ENCODE measurements at places on chromosomes 12 and 14.

GRCh38 chr12:91133871-91134270 lies 22.6 kb upstream of the LUM start:
- DNase-seq: no peak

DNA sequence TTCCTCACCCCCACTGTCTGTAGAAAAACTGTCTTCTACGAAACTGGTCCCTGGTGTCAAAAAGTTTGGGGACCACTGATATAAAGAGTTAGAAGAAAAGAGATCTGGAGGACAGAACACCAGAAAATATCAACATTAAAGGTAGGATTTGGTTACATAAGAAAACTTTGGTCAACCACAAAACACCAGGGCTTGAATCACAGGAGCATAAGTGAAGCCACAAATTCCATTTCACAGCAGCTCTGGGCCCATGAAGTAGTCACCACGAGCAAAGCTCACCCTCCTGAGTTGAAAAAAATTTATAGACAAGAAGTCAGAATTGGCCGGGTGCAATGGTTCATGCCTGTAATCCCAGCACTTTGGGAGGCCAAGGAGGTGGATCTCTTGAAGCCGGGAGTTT lies 19.4 kb downstream of the RALGAPA1 start:
- no peak for DNase-seq

GRCh38 chr12:64318605-64319004 lies 72.0 kb downstream of the C12orf56 start:
- no peak for DNase-seq

- DNase-seq: no peak
These were observed 236.7 kb downstream of the MDGA2 start for GRCh38 chr14:47438650-47439140.

GRCh38 chr14:88831284-88831683 lies 6.8 kb downstream of the TTC8 start:
- no peak for DNase-seq

- DNase-seq: no peak
These were observed 418.2 kb downstream of the ZFP36L1 start for GRCh38 chr14:68374682-68375081.
